ENCODE measurements at places on chromosomes 5 and 9. TPM values are rescaled to one million over a fixed set of nuclear protein-coding genes. Genes with fewer than 3 reads are reported as not detected.

GRCh38 chr5:137037848-137038247 lies 461.3 kb downstream of the SPOCK1 start:
- no peak for DNase-seq

DNA sequence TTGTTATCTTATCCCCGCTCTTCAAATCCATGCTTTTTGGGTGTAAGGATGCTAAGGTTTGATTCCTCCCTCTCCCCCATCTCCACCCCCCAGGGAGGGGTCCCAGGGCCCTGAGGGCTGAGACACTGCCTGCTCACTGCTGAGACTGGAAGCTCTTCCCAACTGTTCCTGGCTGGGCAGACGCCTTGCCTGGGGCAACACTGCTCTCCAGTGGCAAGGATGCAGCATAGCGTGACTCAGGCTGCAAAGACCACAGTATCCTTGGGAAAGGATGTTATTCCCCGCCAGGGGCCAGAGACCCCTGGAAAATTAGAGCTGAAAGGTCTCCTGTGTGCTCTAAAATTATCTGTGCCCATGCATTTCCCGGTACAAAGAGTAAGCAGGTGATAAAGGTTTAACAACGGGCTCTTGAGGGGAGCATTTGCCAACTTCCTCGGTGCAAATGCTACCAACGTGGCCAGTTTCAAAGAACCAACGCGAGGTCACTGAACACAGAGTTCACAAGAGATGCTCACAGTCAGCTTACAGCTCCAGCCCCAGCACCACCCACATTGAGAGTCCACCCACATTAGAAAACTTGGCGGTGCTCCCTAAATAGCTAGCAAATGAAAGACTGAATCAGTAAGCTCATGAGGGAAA lies 271.9 kb downstream of the NSG2 start:
- no peak for DNase-seq

- DNase-seq, result no peak
These were observed 166.0 kb downstream of the ROR2 start for GRCh38 chr9:91783876-91784672.

- no peak for DNase-seq
These were observed 139.4 kb upstream of the IL12B start for GRCh38 chr5:159469496-159470372.

DNA sequence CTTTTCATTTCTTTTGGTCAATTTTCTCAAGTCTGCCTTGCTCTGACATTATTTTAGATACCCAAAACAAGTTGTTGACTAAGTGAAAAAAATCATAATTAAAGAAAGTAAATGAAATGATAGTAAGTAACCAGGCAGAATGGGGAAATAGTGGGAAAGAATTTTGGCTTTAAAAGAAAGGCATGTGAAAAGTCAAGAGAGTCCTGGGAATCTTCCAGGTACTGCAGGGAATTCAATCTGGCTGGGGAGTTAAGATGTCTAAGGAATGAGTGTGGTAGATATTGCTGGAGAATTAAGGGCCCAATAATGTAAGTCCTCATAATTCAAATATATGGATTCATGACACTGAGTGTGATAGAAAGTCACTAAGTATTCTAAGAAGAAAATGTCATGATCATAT lies 123.1 kb upstream of the PAPPA start:
- DNase-seq, result no peak

Gene PCYOX1L
- 0.43 TPM for total RNA-seq

DNA sequence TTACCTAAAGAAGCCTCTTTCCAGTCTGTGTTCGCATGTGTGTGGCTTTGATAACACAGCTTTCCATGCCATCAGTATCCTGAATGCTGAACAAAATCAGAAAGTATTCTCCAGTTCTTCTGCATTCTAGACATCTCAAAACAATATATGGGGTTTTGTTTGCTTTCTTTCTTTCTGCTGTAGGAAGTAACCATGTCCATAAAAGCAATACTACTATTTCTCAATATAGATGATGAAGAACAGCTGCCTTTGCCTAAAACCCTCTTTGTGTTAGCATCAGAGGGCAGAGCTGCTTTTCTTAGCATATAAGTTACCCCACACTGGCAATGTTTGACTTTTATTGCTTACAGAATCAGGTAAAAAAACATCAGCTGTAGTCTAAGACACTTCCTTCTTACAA lies 963.6 kb downstream of the CDH12 start:
- no peak for DNase-seq

- no peak for DNase-seq
These were observed 59.6 kb downstream of the ARHGAP26 start for GRCh38 chr5:142829801-142830220.

- no peak for DNase-seq
These were observed 55.3 kb upstream of the RAD23B start for GRCh38 chr9:107227774-107228173.

- DNase-seq, result no peak
These were observed 6.9 kb upstream of the SLC12A7 start for GRCh38 chr5:1118738-1119137.

Gene ORM2
- 4,841 TPM for total RNA-seq

Gene FAM78A
- 1.9 TPM for total RNA-seq

GRCh38 chr5:62328772-62329491 lies 22.9 kb downstream of the KIF2A start:
- no peak for DNase-seq

- no peak for DNase-seq
These were observed 19.9 kb upstream of the KCNMB1 start for GRCh38 chr5:170408877-170409660.

DNA sequence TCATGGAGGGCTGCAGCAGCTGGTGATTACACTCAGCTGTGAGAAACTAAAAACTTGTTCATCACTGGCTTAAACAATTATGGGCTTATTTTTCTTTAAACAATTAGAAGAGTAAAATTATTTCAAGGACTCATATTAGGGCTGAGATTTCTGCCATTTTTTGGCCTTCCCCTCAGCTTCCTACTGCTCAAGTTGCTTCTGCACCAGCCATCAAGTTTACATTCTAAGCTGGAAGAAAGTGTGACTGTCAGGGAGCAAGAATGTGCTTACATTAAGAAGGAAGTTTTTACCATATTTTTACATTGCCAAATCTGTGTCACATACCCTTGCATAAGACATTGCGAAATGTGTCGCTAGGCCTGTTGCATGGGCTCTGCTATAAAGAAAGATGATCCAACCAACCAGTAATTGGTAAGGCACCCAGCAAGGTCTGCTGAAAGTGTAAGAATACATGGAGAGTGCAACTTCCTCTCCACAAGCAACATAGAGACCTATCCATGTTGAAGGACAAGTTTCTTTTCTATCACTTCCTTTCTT lies 260.3 kb upstream of the CDH10 start:
- no peak for DNase-seq

DNA sequence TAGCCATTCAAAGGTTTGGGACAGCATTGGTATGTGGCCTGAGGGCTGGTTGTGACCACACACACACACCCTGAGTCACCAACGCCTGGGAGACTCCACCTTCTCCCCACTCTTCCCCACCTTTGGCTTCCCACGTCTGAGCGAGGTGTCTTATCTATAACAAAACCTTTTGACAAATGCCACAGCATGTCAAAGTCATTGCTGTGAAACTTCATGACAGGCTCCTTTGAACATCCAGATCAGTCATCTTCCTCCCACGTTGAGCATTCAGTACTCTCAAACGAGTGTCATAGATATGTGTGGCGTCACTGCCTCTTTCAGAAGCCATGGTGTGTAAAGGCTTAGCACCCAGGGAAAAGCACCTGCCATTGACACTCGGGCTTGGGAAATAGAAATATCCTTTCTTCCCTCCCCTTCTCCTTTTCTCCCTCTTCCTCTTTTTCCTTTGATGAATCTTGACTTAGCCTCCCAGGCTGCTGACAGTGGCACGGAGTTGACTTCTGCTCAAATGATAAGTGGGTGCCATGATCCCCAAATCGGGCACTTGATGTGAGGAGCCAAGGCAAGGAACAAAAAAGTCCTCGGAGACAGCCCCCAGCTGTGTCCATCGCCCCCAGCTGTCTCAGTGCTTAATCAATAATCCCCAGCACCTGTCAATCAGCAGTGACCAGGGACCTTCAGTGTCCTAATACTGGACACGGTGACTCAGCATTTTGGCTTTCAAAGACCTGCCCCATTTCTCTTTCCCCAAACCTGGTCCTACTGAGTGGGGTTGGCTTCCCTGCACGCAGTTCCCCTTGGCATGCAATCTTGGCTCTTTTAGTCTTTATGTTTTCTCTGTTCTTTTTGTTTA lies 114.8 kb downstream of the FGF18 start:
- no peak for DNase-seq

DNA sequence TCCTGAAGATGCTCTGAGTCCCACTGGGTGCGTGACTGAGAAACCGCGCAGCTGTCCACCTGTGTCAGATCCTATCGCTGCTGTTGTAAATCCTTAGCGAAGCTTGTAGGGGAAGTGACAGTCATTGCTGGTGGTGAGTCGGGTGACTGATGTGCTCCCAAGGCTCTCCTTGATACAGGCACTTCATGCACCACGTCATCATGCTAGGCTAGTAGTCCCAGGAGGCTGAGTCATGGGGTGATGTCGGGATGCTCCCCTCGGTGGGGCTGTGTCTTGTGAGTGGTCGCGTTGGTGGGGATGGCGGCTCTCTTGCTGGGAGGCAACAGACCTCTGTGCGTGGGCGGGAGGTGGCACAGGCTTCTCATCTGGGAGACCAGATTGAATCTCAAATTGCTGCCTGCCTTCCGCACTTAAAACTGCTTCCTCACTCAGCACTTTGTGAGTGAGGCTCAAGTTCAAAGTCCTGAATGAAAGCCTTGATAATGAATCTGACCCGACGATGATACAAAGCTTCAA lies 84.7 kb downstream of the CSNK1A1 start:
- no peak for DNase-seq

- no peak for DNase-seq
These were observed 320 bp downstream of the PCDHB1 start for GRCh38 chr5:141051521-141051866.

GRCh38 chr9:20290257-20290656 lies 332.0 kb downstream of the MLLT3 start:
- DNase-seq, result no peak

Gene PLAC8L1
- not detected for total RNA-seq

DNA sequence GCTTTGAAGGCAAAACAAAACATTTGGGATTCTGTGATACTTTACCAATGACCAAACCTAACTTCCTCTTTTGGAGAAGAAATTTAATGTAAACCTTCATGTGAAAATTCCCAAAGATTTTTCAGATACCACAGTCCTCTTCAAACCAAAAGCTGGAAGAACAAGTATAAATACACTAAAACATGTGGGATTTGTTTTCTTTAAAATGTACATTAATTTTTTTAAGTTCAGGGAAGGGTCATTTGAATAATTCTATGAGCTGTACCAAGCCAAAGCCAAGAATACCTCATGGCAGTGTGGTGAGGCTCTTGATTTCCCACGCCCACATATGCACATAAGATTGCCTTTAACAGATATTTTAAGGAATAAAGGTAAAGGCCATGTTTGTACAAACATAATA lies 28.4 kb upstream of the ITGA1 start:
- DNase-seq, result no peak

DNA sequence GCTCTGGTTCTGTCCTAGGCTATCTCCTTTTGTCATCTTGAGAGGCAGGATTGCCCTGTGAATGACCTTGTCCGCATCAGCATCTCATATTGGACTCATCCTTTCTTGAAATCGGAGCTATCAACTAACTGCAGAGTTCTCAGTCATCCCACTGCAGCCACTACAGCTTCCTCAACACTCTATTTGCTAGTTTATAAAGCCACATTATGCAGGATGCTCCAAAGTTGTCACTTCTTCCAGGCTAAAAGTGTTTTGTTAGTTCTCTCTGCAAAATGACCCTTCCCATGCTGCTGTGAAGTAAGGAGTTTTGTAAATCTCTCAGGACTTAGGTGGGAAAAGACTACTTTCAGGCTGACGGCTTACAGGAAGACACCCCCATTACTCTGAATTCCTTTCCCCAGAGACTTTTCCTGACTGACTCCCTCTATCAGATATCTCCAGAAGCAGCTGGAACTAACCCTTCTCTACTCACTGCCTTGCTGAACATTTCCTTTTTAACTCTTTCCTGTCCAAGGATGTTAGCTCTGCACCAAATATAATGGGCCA lies 257.6 kb downstream of the NFIB start:
- no peak for DNase-seq

DNA sequence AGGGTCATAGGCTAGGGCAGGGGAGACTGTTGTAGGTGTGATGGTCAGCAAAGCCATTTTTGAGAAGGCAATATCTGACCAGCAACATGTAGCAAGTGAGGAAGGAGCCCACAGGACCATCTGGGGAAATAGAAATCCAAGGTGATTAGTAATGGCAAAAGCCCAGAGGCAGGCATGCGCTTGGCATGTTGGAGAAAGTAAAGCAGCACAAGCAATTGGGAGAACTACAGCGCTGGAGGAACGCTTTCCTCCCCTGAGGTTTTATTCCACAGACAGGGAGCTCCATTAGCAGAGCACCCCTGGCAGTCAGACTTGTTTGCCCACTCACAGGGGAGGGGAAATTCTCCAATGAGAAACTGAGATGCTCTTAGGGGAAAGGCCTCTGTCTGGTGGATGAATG lies 54.8 kb upstream of the FOXB2 start:
- DNase-seq, result no peak

Gene JAKMIP2
- total RNA-seq, result 0.37 TPM

DNA sequence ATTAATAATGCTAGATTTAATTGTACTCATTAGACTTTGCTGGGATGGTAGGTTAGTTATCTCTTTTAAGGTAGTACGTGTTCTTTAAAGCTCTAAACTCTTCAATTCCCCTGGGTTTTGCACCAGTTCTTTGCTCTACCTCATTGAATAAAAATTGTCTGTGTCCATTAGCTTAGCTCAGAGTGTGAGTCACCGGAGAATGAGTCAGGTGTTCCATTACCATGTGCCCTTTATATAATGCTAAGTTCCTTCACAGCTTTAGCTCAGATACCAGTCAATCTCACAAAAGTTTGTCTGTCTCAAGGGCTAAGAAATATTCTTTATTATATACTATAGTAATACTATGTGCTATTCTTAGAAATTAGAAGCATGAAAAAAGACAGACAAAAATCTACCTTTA lies 339.4 kb downstream of the PRELID2 start:
- no peak for DNase-seq

- no peak for DNase-seq
These were observed 33.1 kb downstream of the MFAP3 start for GRCh38 chr5:154071799-154072413.

DNA sequence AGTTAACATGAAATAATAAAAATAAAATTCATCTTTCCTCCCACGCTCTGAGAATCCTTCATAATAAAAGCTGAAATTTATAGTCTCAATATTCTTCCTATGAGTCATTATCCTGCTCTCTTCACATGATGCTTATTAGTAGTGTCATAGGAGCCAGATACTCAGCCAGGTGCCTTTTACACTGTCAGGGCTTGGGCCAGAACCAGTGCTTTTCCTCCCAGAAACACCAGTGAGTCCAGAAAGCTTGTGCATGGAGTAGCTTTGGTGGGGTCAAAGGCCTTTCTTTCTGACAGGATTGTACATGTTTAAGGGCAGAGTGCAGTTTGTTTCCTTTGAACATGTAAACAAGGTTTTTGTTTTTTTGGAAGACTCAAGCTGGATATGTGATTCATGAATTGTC lies 6.8 kb downstream of the LSM11 start:
- no peak for DNase-seq
